Osteoblast (primary cell): ENCODE measurements at places on chromosomes 11 and 22.
A peak's percentile ranks its signal among the peaks of the same experiment; 100 is the strongest.

GRCh38 chr11:11732116-11732515 lies 109.7 kb upstream of the USP47 start:
- DNase-seq, result no peak

GRCh38 chr11:75072582-75072981 lies 24.1 kb downstream of the OR2AT4 start:
- no peak for DNase-seq

GRCh38 chr11:77113382-77114088 lies 10.9 kb downstream of the OMP start:
- DNase-seq, result peak; percentile 98

DNA sequence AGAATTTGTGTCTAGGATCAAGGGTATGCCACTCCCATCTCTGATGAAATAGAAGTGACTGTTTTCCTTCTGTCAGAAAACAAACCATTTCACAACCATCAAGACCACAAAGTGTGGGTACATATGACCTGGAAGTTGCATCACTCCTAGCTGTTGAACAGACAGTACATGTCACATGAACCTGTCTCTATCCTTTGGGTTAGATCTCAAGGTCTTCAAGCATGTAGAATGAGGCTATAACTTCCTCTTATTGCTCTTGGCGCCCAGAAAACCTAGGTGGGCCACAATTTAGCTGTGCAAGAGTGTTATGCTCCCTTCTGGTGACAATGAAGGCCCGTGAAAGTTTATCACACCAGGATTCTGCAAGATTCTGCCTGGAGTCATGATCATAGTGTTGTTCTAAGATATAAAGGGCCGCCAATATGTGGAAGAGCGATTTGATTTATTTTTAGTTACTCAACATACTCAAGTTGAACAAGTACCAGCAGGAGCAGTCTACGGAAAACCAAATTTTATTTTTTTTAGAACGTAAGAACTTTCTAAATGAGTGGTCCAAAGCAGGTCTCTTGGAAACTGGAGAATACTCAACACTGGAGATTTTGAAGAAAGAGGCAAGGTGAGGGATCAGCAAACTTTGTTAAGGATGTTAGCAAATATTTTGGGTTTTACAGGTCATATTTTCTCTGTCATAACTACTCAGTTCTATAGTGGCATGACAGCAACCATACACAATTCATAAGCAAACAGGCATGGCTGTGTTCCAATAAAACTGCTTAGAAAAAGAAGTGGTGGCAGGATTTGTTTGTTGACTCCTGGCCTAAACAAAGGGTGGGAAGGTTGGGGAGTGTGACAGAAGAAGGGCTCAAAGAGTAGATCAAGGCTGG lies 101.8 kb downstream of the USP35 start:
- DNase-seq, result no peak

GRCh38 chr11:26027887-26028286 lies 304.0 kb upstream of the ANO3 start:
- DNase-seq, result no peak

DNA sequence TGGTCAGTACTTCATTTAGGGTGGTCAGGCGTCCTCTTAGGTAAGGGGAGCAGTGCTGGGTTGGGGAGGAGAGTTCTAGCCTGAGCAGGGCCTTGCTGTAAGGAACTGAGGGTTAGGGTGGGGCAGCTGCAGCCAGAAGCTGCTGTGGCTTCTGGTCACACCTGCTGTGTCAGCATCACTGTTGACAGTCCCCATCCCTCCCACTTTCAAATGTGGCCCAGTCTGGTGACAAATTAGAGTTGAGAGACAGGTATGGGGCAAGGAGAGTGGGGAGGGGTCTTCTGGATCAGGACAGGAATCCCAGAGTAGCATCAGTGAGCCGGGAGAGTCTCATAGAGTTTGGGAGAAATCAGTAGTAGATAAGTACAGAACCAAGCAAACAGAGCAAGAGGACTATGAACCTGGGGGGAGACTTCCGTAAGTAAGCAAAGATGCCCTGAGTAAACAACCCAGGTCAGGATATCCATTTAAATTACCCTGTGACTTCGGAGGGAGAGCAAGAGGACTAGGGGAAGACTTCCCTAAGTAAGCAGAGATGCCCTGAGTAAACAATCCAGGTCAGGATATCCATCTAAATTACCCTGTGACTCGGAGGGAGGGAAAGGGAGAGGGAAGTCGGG lies 53.7 kb downstream of the PPP6R2 start:
- DNase-seq, result peak; percentile 50
